ENCODE measurements at places on chromosomes 7 and 10.
A peak's percentile ranks its signal among the peaks of the same experiment; 100 is the strongest.

DNA sequence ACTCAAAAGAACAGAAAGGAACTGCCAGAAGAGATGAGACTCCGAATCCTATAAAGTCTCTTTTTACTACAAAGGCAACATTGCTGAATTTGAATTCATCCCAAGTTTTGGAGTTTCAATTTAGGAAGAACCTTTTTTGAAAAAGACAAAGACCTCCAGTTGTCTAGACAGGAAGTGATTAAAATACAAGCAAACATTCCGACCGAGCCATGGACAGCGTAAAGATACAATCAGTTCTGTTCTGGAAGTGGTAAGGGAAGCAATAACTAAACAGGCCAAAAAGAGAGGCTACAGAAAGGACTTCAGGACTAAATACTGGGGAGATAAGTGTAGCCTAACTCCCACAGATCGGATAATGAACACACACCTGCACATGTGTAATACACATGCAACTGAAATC is 101.0 kb downstream of the SMURF1 start:
- DNase-seq: peak; percentile 40

DNA sequence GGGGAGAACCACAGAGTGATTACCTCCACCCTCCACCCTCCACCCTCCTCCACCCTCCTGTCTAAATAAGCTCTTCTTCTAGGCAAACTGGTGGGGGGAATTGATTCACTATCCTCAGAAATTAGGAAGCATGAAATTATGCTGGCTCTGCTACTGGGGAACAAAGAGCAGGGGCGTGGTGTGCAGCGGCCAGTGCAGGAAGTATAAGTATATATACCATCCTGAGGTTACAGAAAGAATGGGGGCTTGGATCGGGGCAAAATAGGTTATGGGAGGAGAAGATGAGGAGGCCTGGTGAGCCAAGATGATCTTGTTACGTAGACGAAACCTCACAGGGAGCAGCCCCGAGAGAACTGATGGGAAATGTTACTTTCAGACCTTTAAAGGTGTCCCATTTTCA is 49.1 kb downstream of the SYPL1 start:
- DNase-seq: no peak

- no peak for DNase-seq
These were observed 138.5 kb downstream of the PLXNA4 start for GRCh38 chr7:132437730-132438129.

- no peak for DNase-seq
These were observed 33.6 kb downstream of the AGAP3 start for GRCh38 chr7:151119902-151120301.

DNA sequence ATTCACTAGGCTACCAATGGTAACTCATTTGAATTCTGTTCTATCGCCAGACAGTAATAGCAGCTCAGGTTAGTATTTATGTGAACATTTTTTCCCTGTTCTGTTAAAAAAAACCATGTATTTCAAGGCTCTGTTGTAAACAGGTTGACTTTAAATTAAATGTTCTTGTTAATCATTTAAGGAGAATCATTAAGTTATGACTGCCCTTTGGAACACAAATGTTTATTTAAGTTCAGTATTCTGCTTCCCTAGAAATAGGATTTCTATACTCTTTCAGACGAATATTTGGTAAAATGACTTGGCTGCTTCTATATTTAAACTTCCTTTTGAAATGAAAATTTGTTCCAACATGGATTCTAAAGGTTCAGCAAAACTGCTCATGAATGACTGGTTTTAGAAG is 13.1 kb upstream of the CROT start:
- DNase-seq: no peak

GRCh38 chr10:69578508-69578991 is 5.3 kb upstream of the NEUROG3 start:
- no peak for DNase-seq

DNA sequence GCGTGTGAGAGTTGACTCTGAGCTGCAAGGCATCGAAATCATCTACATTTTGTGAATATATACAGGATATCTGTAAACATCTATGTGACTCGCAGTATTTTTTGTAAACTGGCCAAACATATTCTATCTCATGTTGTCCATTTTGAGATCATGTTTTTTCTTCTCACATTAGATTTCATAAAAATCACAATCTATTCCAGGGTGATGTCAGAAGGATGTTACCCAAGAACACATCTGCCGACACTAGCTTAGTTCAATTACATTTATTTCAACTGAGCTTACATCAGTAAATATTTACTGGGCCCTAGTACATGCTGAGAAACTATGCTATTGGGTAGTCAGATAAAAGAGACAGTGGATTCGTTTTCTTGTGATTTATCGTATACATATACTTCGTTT is 2.5 kb upstream of the BUB3 start:
- no peak for DNase-seq

DNA sequence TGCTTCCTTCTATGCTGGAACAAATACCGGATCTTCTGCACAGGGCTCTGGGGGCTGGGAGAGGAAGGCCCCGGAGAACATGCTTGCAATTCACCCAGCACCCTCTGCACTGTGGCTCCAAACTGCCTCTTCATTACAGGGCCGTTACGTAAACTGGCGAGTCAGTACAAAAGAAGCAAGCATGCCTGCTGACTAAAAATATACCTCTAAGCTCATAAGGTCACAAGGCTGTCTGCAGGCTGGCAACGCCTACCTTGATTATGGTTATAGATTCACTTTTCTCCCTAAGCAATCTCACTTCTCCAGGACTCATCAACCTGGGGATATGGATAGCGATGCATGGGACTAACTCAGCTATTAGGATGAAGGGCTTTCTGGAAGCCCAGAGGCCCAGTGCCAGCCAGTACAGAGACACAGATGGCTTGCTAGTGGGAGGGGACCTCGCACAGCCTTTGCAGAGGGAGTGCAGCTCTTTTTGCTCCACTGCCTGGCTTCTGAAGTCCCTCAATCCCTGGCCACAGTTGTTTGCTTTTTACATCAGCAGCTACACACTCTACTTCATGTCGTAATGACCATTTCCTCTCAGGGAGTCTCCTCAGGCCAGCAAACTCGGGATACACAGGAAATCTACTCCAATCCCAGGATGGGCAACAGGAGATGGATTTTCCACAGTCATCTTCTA is 96.1 kb downstream of the SH3PXD2A start:
- peak; percentile 83 for DNase-seq

DNA sequence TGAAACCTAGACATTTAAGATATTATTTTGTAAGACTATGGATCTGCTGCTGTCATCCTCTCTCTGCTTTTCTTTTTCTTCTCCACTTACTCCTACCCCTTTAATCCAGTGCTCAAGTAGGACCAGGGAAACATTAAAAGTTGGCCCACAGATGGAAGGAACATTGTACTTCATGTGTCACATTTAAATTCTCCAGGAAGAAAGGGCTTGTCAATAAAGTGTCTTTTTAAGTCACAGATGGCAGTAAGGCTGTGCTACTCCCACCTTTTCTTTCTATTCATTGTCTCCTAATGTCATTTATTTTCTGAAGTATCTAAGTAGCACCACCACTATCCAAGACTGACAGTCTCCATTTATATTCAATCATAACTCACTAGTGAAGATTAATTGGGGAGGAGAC is 737.7 kb upstream of the C7orf33 start:
- no peak for DNase-seq

DNA sequence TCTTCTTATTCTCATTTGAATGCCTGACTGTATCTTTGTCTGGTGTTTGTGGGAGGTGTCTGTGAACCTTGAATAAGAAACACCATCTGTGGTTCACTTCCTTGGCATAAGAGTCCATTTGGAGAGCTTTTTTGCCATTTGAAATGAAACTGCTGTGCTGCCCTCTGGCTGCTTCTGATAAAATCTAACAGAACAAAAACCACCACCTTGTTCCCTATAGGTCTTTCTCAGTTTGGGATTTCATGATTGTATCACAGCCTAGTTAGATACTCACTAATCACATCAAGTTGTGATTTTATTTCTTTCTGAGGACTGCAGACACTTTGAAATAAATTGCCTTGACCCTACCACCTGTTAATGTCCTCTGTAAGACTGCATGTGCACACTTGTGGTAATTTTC is 102.7 kb upstream of the FAM13C start:
- DNase-seq: peak; percentile 54

DNA sequence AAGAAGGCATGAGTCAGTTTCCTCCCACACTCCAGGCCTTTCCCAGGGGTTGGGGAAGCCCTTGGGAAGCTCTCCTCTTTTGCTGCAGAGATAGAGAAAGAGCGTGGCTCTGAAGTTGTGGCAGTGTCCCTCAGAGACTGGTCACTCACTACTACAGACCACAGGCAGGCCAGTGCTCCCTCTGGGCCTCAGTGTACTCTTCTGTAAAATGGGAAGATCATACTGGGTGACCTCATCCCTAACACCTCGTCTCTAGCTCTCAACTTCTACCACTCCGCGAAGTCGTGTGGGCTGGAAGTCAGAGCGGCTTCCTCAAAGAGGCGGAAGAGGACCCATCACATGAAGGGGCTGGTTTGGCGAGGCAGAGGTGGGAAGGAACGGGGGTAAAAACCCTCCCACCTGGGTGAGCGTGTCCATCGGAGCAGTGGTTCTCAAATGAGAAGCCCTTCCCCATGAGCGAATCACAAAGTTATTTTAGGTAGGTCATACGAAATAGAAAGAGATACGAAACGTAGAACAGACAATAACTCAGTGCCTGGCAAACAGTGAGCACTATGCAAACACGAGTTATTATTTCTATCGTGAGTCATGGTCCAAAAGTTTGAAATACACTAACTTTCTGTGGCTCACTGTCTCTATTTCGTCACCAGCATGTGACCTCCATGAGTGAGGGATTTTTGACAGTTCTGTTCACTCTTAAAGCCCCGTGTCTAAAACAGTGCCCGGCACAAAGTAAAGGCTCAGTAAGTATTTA is 32.7 kb downstream of the PRKAG2 start:
- DNase-seq: peak; percentile 18

DNA sequence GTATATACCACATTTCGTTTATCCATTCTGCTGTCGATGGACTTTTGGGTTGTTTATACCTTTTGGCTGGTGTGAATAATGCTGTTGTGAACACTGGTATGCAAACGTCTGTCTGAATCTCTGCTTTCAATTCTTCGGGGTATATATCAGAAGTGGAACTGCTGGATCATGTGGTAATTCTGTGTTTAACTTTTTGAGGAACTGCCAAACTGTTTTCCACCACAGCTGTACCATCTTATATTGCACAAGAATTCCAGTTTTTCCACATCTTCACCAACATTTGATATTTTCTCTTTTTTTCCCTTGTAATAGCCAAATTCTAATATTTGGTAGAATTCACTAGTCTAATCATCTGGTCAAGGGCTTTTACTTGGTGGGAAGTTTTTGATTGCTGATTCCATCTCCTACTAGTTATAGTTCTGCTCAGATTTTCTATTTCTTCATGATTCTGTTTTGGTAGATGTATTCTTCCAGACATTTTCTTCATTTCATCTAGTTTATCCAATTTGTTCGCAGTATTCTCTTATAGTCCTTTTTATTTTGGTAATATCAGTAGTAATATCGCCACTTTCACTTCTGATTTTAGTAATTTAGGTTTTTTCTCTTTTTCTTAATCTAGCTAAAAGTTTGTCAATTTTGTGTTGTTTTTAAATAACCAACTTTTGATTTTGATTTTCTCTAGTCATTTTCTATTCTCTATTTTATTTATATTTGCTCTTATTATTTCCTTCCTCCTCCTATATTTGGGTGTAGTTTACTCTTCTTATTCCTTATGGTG is 271.2 kb downstream of the ZEB1 start:
- DNase-seq: no peak

DNA sequence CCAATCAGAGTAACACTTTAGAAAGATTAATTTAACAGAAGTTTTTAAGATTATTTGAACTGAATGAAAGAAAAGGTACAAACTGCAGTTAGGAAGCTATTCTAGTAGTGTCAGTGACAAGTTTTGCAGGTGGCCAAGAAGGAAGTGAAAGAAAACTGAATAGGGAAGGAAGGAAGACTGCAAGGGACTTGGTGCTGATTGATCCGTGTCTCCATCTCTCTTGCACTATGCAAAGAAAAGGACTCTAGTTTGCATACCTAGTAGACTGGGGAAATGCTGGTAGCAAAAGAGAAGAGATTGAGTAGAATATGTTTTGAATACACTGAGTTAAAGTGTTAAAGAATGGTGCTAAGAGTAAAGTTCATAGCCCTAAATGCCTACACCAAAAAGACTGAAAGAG is 33.0 kb downstream of the OR6V1 start:
- DNase-seq: no peak

DNA sequence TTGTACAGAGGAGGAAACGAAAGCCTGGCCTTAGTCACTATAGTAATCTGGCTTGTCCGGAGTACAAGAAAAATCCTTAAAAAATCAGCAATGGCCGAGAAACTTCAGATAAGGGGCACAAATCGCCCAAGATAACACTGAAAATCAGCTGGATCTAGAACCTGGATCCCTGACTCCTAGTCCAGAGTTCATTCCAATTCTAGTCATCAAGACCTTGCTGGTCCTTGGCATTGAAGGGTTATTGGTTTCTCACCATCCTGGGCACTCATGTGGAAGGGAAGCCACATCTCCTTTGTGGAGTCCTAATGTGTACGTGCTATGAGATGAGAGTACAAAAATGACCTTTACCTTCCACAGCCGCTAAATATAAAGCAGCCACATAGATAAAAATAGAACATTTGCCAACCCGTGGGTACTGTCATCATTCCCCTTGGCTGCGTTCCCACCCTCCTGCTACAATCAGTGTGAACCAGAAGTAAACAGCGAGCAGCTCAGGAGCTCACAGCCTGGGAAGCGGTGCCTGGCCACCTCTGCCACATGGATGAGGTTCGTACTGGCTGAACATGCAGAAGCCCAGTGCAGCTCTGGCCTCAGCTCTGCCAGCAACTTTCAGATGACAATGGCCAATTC is 116.0 kb upstream of the PDLIM1 start:
- no peak for DNase-seq

DNA sequence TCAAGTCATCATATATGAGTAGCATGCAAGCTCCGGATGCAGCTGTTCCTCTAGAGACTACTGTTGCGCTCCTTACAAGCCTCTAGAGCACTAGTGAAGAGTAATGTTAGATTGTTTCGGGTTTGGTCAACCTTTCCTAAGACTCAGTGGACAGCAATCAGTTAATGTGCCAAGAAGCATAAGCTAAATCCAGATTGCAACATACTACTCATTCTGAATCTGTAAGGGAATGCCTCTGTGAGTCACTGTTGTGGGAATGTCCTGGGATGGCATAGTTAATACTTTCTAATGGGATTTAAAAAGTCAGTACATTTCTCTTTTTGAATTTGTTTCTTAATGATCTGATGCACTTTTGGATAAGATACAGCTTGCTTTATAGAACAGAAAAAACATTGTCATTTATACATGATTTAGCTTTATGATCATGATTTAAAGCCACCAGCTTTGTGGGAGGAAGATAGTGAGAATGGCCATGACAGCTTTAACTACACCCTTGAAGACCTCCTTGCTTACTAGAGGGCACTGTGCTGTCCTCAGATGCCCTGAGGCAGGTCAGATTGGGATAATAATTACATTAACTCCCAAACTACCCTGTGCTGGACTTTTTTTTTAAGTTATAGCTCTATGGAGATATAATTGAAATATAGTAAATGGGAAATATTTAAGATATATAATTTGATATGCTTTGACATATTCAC is 138.4 kb downstream of the SDK1 start:
- DNase-seq: peak; percentile 97

DNA sequence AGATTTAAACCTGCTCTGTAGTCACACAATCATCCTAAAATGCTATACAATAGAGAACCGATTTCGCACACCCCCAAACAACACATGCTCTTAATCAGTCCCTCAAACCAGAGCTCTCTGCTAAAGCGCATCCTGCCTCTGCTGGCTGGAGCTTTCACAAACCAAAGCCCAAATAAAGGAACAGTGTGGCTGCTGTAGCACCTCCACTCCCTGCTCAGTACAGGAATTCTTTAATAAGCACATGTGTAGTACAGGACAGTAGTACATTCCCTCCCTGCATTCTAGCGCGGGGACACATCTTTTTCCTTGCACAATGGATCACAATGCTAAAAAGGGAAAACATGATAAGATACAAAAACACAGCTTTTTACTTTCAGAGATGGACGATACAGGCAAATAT is 684.6 kb downstream of the MAGI2 start:
- DNase-seq: peak; percentile 28

Data from fibroblast of upper back skin (primary cell).